ENCODE measurements at places on chromosomes 16 and 17.

- DNase-seq: no peak
Measured at GRCh38 chr17:83096401-83097224, 17.2 kb downstream of the METRNL start.

DNA sequence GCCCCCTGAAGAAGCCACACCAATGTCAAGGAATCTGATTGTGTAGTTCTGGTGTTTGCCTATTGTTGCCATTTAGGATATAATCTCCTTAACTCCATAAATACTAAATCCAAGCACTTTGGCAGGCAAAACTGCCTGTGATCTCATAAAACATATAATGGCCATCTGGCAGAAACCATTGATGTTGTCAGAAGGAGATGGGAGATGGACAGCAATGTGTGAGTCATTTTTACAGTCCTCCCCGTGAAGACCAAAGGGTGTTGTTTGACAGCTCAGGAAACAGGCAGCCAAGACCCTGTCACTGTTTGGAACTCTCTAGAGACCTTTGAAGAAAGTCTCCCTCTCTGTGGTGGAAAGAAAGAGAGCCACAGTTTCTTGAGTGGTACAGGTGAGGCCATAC is 454.1 kb downstream of the HS3ST3B1 start:
- DNase-seq: no peak

GRCh38 chr16:23280483-23280967 is 21.6 kb upstream of the SCNN1B start:
- DNase-seq: no peak

DNA sequence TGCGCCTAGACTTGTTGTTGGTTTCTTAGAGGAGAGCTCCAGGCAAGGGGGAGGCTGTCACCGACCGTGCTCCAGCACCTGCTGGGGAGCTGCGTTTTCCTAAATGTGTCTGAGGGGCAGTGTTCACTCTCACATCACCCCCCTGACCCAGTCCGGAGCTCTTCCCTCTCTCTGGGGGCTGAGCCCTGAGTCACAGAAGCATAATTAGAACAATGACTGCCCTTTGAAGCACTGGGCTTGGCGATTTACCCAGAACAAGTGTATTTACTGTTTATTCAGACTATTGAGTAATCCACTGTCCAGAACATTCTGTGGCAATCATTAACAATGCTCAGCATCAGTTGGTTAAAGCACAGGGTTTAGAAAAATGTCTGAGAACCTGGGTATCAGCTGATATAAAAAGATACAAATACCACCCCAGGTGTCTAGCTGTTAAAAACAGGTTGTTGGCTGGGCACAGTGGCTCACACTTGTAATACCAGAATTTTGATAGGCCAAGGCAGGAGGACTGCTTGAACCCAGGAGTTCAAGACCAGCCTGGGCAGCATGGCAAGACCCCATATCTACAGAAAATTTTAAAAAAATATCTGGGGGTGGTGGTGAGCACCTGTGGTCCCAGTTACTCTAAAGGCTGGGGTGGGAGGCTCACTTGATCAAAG is 8.1 kb downstream of the CES4A start:
- peak; percentile 96 for DNase-seq

- DNase-seq: no peak
Measured at GRCh38 chr17:44147812-44148211, 6.1 kb downstream of the HROB start.

- peak; percentile 50 for DNase-seq
Measured at GRCh38 chr16:3716831-3717234, 491 bp downstream of the TRAP1 start.

- DNase-seq: peak; percentile 51
Measured at GRCh38 chr17:82531431-82531881, 11.9 kb downstream of the FOXK2 start.

DNA sequence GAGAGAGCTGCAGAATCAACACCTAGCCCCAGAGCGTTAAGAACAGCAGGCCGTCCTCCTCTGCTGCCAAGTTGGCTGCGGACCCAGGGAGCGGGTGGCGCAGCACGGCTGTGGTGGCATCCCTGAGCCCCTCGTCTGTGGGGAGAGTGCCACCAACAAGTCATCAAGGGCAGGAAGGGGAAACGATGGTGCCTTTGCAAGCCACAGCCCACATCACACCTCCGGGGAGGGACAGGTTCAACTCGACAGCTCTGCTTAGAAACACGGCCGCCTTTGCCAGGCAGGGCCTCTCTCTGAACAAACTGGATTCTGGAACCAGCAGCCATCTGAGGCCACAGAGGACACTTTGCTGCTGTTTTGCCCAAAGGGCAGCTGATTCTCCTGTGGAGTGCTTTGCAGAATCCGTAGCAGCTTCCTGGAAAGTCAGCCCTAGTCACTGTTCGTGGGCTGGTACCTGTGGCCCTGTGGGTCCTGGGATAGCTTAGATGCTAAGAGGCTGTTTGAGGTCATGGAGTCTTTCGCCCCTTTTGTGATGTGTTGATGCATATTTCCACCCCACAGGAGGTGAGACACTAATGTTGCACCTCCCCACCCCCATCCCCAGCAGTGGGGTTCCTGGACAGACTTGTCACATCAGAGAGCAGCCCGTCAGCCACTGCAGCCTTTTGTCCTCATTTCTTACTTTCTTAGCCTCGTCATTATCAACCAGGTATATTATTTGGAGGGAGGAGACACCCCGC is 270.6 kb downstream of the CPPED1 start:
- no peak for DNase-seq

DNA sequence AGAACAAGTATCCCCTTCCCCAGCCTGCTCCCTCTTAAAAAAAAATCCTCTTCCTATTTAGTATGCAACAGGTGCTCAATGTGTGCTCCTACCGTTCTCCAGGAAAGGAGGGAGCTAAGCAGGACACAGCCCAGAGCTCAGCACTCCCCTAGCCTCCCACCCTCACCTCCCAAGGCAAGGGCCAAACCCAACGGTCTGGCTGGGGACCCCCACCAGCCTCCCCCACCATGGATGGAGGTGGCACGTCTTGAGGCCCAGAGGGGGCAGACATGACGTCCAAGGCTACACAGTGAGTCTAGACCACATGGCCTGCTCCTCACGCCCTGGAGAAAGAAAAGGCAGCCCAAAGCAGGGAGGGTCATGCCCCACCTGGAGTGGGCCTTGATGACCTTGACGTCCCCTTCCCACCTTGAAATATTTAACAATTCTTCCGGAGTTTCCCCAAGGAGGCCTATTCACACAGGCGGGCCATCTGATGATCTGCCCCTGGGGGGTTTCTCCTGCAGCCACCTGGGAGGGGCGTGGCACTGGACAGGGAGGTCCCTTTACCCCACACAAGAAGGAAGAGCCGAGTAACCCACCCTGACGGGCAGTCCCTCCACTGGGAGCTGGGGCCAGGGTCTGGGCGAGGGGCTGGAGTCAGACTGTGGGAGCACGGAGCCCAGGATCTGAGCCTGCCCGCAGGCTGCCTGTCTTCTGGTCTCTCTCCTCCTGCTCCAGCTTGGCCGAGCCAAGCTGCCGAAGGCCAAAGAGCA is 89.4 kb upstream of the CBX4 start:
- no peak for DNase-seq

GRCh38 chr17:82560252-82560642 is 40.7 kb downstream of the FOXK2 start:
- no peak for DNase-seq

- DNase-seq: peak; percentile 10
Measured at GRCh38 chr17:63431939-63432804, 13.9 kb downstream of the CYB561 start.

DNA sequence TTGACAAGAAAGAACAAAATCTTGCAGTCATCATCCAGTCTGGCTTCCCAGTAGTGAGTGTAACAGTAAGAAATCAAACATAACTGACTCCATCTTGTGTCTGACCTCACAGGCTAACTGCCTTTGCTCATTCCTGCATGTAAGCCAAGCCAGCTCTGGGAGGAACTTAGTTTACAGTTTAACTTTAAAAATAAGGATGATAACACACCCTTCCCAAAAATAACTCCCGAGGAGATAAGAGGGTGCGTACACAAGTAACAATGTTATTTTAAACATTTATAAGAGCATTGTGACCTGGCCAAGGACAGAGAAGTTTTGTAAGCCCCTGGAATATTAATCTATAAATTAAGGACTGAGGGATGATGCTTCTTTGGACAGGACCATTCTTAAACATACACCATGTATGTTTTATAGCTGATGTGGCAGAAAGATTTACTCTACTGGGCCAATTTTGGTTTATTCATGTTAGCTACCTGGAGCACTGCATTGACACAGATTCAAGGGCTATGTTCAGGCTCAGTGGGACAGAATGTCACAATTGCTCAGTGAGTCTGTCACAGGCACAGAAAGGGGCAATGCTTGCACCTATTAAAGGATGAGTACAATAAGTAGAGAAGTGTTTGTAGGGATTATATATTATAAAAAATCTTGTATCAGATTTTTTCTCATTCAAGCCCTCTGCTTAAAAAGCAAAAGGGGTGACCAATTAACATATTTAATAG is 344.1 kb downstream of the UTP18 start:
- DNase-seq: no peak

- no peak for DNase-seq
Measured at GRCh38 chr17:3915995-3916696, at the start of gene P2RX1. TSS of gene P2RX1 (minus strand) at chr17:3916465. CDS start at chr17:3916225, 240 bp downstream.

GRCh38 chr16:85735225-85735635 is 15.7 kb downstream of the C16orf74 start:
- no peak for DNase-seq

DNA sequence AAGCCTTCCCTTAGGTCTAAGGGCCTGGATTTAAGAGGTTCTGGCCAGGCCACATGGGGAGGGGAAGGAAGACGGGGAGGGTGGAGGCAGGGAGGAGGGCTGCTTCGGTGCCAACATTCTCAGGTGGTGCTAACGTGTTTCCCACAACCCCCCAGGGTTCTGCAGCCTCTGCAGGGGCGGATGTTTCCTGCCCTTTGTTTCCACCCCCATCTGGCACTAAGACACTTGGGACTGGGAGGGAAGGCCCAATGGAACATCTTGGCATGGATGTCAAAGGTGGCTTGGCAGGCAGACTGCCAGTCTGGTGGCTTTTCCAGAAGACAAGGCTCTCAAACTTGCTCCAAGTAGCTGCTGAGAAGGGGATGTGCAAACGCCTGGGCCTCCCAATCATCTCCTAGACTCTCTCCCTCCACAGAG is 12.7 kb downstream of the HIC1 start:
- no peak for DNase-seq

GRCh38 chr16:59459806-59460205 is 725.7 kb upstream of the GOT2 start:
- DNase-seq: no peak

- DNase-seq: no peak
Measured at GRCh38 chr17:4880857-4881256, 18.5 kb upstream of the C17orf107 start.

GRCh38 chr16:50489182-50489581 is 59.0 kb upstream of the NKD1 start:
- no peak for DNase-seq

DNA sequence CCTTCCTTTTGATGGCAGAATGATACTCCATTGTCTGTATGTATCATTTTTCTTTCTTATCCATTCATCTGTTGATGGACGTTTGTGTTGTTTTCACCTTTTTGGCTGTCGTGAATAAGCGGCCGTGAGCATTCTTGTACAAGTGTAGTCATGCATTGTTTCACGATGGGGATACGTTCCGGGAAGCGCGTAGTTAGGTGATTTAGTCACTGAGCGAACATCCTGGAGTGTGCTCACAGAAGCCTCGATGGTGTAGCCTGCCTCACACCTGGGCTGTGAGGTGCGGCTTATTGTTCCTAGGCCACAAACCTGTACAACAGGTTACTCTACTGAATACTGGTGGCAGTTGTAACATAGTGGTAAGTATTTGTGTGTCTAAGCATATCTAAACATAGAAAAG is 136.5 kb downstream of the CMIP start:
- DNase-seq: no peak

GRCh38 chr17:11330006-11330405 is 89.0 kb downstream of the SHISA6 start:
- DNase-seq: no peak

DNA sequence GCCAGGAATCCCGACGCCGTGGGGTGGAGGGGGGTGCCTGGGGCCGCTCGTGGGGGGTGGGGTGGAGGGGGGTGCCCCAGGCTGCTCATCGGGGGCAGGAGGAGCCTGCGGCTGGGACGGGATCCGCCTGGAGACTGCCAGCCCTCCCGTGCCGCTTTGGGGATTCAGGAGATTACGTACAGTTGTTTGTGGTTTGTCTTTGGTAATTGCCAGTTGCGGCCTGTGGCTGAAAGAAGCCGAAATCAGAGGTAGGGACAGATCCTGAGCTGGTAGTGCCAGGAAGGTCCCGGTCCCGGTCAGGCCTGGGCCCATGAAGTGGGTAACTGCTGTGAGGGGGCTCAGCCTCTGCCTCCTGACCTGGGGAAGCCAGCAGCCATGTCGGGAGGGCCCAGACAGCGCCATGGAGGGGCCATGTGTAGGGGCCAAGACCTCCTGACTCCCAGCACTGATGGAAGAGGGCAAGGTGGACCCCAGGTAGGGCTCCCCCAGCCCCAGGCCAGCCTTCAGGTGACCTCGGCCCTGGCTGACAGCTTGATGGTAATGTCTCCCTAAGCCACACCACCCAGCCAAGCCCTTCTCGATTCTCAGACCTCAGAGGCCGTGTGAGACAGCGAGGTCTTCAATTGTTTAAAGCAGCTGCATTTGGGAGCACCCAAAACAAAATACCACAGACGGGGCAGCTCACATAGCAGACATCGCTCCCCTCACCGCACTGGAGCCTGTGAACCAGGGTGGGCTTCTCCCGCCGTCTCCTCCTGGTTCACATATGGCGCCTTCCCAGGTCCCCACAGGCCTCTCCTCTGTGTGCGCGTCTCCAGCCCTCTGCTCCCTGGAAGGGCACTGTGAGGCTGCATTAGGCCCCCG is 34.9 kb upstream of the SSTR5 start:
- peak; percentile 20 for DNase-seq

GRCh38 chr17:76678330-76678729 is 32.4 kb downstream of the MXRA7 start:
- DNase-seq: no peak

DNA sequence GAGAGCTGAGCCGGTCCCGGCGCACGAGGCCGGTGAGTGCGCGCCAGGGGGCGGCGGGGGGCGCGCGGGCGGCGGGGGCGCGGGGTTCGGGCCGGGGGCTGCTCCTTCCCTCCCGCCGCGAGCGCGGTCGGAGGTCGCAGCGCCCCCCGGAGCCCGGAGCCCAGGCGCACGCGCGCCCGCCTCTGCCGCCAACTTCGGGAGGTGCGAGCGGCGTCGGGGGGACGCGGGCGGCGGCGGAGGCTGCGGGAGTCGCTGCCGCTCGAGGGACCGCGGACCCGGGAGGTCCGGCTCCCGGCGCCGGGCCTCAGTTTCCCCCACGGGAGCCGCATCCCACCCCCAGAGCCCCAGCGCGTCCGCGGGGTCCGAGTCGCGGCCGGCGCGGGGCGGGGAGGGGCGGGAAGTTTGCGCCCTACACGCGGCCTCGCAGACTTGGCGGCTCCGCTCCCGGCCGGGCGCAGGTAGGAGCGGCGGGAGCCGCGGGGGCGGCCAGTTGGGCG is at the start of gene PRR35:
Gene PRR35 (plus strand): TSS at position 191 of the 497 bp plus-strand sequence. CDS start 2,901 bp downstream, outside the sequence.
- DNase-seq: peak; percentile 19

DNA sequence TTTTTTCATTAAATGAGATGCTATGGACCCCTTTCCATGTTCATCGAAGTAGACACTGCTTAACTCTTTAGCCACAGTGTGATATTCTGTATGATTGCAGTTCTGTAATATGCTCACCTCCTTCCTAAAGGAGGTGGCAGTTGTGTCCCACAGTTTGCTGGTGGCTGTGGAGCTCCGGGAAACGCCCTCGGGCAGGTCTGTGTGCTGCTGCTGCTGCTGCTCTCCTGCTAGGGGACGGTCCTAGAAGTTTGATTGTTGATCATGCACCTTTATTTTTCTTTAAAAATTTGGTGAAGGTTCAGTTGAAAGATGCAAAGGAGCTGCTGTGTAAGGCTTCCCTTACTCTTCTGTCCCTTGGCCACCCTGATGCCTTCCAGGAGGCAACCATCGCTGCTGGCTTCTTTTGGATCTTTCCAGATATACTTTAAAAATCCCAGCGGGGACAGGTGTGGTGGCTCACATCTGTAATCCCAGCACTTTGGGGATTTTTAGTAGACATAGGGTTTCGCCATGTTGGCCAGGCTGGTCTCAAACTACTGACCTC is 8.4 kb upstream of the CLEC18A start:
- no peak for DNase-seq
